Effector CD4-positive, alpha-beta T cell (primary cell): ENCODE measurements at places on chromosomes 13 and 19.

DNA sequence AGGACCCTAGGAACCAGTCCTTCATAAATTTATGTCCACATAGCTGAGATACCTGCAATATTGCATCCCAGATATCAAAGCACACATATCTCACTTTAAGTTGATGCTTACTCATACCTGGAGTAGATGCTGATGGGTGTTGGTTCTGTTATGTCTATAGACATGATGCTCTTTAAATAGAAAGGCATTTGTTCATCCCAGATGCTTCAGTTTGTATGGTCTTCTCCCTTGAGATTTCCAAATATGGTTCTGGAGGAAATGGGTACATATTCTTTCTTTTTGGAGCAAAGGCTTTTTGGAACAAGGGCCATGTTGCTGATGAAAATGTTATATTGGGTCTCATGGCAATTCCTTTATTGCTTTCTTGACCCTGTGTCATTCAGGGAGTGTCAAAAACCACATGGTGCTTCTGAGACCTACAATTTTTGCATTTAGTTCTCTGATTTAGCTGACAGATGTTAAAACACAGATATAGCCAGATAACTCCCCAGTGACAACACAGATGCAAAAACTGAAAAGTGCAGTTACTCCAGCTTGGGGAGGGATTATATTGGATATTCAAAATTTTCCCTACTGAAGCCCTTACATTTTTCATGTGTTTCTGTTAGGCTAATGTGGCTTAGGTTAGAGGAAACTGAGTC is 211.4 kb downstream of the KCNRG start:
- DNase-seq: no peak

- DNase-seq: no peak
These were observed 285.5 kb downstream of the UQCRFS1 start for GRCh38 chr19:28927456-28927855.

GRCh38 chr13:111969551-111970135 is 97.3 kb upstream of the SOX1 start:
- no peak for DNase-seq

DNA sequence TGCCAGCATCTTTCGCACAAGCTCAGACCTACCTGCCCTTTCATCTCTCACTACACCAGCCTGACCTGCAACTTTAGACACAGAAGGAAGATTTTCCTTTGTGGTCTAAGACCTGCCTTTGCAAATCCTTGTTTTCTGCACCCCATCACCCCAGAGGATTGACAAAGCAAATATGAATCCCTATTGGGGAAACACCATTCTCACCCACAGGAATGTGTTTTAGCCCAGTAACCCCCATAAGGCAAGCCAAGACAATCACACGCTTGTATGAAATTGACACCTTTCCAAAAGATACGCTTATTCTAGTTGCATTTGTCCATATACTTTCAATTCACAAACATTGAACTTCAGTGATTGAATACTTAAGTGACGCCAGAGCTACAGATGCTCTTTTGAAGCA is 55.7 kb downstream of the SPATA13 start:
- no peak for DNase-seq

- DNase-seq: no peak
These were observed 14.3 kb upstream of the F7 start for GRCh38 chr13:113091211-113091771.

GRCh38 chr13:94599877-94600276 is 1.8 kb upstream of the GPR180 start:
- DNase-seq: no peak

GRCh38 chr13:113207890-113208420 is 514 bp downstream of the PCID2 start:
- DNase-seq: no peak

DNA sequence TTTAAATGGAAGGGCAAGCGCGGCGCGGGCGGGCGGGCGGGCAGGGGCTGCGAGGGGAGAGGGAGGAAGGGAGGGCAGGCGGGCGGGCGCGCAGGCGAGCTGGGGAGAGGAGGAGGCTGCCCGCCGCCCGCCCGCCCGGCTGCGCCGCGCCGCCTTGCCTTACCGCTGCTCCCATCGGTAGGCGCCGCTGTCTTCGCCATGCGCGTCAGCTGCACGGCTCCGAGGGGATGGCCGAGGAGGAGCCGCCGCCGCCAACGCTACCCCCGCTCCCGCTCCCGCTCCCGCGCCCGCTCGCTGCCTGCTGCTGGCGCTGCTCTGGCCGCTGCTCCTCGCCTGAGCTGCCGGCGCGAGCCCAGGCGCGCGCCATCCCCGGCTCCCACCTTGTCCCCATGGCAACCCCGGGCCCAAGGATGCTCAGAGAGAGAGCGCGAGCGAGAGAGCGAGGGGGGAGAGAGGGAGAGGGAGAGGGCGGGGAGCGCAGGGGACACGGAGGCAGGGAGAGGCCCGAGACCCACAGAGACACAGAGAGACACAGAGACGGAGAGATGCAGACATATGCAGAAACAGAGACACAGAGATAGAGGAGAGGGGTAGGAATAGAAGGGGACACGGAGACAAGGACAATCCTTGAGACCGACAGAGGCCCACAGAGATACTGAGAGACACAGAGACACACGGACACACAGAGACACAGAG is 40.3 kb downstream of the DEDD2 start:
- DNase-seq: peak; percentile 69

DNA sequence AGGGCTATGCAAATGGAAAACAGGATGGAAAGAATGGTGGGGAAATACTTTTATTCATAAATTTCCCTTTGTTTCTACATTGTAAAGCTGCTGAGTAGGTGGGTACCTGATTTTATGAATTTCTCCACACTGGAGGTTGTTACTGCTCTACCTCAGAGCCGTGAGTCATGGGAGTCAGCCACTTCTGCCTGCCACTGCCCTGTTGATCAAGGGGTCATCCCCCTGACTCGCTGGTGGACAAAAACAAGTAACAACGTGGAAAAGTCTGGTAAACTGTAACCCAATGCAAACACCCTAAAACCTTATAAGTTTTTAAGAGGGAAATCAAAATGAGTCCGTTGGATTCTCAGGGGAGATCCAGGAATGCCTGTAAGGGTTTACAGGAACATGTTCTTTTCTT is 329.5 kb downstream of the ATP8A2 start:
- DNase-seq: no peak

- DNase-seq: no peak
These were observed 199.2 kb downstream of the TEX29 start for GRCh38 chr13:111519490-111520170.

DNA sequence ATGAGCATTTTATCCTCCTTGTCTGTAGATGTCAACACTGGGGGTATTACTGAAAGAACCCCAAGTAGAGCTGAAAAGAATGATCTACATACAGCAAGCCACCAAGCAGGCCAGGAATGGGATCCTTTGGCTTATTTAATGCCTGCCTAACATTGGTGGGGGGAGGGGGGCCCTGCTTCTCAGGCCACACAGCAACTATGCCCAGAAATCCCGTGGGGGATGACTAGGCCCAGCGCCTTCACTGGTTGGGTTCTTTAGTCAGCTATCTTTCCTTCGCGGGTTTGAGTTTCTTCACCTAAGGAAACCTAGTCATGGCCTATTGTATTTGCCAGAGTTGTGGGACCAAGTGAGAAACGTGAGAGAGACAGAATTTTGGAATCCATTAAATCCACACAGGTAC is 80.5 kb downstream of the CCNA1 start:
- DNase-seq: no peak

- no peak for DNase-seq
These were observed 9.1 kb downstream of the FOXO1 start for GRCh38 chr13:40657307-40657706.

DNA sequence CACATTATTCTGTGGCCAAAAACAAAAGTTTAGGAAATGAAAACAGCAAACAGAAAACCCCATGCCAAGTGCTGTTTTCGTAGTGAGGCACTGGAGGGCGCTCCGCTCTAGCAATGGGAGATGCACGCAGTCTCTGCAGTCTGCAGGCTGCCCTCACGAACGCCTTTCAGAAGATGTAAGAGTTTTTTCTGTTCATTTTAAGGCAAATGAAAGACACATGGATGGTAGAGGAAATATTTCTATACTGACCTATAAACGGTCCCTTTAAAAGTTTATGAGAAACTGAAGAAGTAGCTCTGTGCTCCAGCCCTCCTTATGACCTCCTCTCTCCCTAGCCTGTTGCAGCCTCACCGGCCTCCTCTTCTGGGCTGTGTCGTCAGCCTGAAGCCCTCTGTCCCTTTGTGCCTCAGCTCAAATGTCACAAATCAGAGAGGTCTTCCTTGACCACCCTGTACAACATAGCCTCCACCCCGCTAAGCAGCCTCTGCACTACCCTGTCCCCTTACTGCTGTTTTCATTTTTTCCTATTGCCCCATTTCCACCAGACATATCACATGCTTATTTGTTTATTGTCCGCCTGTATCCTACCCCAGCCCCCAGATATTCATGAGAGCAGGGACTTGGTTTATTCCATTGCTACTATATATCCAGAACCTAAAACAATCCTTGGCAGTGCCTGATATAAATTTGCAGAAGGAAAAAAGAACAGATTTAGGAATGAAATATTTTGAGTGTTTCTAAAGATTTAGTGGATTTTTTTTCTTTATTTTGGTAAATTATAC is 116.4 kb downstream of the TM9SF2 start:
- no peak for DNase-seq

DNA sequence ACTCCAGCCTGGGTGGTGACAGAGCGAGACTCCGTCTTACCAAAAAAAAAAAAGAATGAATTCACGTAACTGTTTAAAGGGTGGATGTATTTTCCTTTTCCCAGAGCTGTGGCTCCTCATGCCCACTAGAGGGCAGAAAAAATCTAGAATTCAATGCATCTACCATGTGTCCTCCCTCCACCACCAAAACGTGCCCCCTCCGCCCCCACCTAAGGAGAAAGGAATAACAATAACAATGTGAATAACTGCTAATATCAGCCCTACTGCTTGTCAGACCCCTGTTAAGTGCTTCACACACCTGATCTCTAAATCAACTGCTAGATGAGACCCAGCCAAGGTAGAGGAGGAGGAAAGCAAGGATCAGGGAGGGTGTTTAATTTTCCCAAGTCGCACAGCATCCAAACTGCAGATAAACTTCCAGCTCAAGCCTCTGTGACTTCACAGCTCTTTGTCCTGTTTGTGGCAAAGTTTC is 20.2 kb upstream of the PNMA8B start:
- no peak for DNase-seq

GRCh38 chr13:89214185-89214584 is 1543.0 kb downstream of the SLITRK5 start:
- no peak for DNase-seq

DNA sequence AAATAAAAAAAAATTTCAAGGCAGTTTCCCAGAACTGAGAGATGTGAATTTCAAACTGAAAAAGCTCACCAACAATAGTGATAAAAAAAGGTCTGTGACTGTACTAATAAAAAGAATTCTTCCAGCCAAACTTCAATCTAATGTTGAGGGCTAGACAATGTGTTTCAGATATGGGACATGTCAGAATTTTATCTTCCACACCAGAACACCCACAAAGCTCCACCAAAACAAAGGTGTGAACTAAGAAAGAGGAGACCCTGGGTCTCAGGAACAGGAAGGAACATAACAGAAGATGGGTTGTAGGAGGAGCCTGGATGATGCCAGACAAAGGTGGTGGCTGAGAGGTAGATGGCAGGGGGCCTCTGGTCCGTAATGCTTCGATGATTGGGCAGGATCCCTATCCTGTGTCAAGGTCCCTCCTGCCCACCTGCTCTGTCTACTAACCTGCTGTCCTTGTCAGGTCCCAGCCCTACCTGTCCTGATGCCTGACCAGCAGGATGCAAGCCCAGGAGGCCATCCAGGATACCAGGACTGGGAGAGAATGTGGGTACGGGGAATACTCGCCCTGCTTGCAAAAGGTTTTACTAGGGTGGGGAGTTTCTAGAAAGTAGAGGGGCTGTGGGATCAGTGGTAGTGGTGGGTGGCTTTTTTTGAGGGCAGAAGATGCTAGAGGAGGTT is 4.5 kb downstream of the MZF1 start:
- no peak for DNase-seq

DNA sequence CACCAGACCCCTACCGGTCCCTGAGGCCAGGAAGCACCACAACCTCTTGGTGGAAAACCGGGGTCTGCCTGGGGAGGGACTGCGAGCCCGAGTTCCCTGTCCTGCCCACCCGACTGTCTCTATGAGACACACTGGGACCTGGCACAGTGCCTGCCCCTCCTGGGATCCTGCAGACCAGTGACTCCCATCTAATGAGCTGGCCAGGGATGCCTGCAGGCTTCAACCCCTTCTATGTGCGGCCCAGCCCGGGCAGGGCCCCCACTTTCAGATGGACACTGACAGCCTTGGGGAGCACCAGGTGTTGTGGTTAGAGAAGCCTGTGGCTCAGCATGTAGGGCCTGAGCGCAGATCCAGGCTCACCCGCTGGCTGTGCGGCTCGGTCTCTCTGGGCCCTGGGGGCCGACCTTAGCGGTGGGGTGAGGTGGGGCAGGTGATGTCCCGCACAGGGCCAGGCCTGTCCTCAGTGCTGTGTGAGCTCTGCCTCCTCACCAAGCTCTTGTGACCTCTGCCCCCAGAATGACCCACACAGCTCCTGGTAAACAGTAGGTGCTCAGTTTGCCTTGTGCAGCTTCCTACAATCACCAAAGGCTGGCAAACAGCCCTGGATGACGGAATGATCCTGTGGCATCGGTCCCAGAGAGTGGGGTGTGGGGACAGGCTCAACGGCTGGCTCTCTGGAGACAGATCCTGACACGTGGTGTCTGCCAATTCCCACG is 17.9 kb upstream of the CACTIN start:
- no peak for DNase-seq

DNA sequence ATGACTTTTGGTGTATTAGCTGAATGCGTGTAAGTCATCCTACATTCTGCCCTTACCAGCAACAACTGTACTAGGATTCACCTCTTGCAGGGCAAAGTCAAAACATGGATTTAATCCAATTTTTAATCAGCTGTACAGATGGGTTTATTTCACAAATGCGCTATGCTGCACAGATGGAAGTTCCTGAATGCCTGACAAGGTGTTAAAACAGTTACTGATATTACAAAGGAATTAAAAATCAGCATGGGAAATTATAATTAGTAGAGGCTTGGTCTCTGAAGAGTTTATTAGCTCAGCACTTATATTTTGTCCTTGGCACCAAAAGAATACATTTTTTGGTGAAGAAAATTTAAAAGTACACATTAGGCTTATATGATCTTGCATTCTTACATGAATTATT is 448.9 kb downstream of the PCDH9 start:
- no peak for DNase-seq

DNA sequence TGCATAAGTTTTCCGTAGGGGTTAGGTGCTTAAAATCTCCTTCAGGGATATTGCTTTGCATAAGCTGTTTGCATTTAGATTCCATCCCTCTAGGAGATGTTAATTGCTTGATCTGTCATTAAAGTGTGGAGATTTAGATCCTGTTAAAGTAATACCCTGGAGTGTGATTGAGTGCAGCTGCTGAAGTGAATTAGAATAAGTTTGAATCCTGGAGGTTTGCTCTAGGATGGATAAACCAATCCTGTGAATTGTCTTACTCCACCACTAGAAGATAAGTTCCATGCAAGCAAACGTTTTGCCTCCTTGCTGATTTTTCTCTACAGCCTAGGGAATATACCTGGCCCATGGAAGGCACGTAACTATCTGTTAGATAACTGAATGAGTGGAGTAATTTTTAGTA is 1487.2 kb upstream of the PRR20A start:
- no peak for DNase-seq

- no peak for DNase-seq
These were observed 742 bp downstream of the NALCN start for GRCh38 chr13:101415358-101416174.
